ENCODE measurements at places on chromosomes 1 and 21.
A peak's percentile ranks its signal among the peaks of the same experiment; 100 is the strongest.

GRCh38 chr1:236064674-236065508 is at the start of gene NID1:
NID1 (minus strand) TSS chr1:236065090; CDS start chr1:236065079, 11 bp downstream.
- peak; percentile 45 for DNase-seq

DNA sequence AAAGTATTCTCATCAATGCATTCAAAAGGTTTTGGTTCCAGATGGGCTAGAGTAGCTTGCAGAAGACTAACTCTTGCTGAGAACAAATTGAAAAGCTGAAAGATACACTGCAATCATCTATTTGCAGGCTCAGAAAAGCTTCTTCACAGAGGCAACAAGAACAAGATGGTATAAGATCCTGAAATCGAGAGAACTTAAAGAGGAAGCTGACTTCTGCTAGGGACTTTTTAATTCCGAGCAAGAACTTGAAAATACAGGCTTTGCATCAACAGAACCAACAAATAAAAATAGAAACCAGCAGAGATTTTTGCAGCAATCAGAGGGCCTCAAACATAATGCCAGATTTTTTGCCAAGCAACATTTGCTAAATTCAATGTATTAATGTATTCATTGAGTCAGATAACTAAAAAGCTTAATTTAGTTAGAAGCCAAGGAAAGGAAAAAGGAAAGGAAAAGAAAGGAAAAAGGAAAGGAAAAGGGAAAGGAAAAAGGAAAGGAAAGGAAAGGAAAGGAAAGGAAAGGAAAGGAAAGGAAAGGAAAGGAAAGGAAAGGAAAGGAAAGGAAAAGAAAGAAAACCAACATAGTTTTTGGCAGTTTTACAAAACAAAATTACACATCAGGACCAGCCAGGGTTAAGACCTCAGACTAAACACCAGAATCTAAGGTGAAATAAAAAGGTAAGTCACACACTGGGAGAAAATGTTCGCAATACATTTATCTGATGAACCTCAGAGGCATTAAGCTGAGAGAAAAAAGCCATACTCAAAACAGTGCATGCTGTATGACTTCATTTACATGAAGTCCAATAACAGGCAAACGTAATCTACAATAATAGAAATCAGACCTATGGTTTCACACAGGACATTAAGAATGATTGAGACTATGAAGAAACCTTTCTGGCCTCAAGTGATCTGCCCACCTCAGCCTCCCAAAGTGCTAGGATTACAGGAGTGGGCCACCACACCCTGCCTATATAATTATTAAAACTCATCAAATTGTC is 42.6 kb downstream of the FAF1 start:
- DNase-seq: no peak

DNA sequence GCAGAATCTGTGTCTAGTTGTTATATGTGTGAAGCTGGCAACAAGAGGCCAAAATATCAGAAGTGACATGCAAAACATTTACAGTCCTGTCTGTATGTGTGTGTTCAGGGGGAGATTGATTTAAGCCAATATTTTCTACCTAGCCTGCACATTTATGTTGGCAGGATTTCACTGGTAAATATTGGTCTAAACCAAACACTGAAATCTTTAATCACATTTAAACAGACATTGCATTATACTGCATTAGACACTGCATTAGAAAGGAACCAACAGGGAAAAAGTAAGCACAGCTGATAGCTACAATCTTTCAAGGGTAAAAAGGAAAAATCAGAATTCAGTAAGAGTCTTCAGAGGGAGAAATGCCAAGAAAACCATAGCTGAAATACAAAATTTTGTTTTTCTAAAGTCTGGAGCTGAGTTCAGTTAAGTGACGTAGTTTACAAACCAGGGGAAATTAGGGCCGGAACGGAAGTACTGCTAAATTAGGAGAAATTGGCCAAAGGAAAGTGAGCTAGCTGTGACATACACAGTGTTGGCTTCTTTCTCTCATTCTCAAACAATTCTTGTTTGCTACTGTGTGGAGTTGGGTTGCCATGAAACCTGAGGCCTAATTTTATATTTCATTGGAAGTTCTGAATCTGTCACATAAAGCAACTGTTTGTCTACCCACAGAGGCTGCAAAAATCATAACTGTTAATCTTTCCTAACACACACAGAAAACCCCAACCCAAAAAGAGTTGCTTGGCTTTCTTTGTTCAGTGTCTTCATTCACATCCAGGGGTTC is 217.3 kb upstream of the SGIP1 start:
- no peak for DNase-seq

- DNase-seq: no peak
These were observed 54.9 kb downstream of the PATJ start for GRCh38 chr1:61797045-61797755.

Measured in GM12892 (cell line).